ENCODE measurements at places on chromosomes 6 and 20. TPM values are rescaled to one million over a fixed set of nuclear protein-coding genes. Genes with fewer than 3 reads are reported as not detected.

The PRSS16 gene
- total RNA-seq = 16.5 TPM

The SRMS gene
- not detected for total RNA-seq

- DNase-seq = no peak
Observed at GRCh38 chr20:55561259-55561658, 444.1 kb downstream of the CBLN4 start.

The HCK gene
- total RNA-seq = not detected

The RSPO3 gene
- 0.11 TPM for total RNA-seq

DNA sequence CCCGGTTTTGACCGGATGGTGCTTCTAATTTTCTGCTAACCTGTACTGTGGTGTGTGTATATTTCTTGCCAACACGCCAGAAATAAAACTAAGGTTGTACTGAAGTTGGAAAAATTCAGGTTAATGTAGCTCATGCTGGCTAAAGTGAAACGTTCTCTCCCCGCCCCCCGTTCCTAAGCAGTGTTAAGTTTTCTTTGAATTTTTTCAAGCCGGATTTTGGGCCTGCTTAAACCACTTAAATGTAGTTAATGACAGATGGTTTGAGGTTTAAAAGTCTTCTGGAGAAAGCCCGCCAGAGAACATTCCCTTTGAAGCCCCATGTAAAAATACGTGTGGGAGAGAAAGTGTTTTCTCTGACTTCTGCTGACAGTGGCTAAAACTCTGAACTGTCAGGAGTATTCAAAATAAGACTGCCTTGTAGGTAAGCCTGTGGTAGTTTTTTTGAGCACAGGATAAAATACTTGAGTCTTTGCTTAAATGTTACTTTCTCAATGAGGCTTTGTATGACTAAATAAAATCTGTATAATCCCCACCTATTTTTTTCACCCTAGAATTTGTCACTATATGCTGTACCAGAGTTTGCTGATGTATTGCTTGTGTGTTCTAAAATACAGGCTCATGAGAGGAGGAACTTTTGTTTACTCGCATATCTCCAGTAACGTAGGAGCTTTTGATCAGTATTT lies 101.3 kb downstream of the OR2B2 start:
- DNase-seq = no peak

The CST7 gene
- total RNA-seq = not detected

GRCh38 chr6:33960345-33961313 lies 156.8 kb upstream of the MLN start:
- DNase-seq = no peak

The C6orf163 gene
- total RNA-seq = 3.3 TPM

The ZNF165 gene
- 11.0 TPM for total RNA-seq

GRCh38 chr6:132219901-132220300 lies 181.4 kb downstream of the MOXD1 start:
- no peak for DNase-seq

DNA sequence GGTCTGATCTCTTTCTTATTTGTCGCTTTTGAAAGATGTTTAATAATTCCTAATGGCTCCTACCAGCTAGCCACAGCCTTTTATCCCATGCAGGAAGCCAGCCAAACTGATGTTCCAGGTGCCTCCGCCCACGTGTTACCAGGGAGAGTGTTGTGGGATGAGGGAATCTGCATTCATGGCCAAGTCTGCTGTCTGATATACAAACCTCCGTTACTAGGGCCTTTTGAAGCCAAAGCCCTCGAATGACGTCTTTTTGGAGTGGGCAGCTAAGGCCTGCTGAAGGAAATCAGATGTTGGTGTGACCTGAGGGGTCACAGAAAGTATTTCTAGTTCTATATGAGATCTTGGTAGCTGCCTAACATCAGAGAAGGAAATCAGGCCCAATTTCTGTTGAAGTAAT lies 21.3 kb downstream of the STK35 start:
- DNase-seq = no peak

DNA sequence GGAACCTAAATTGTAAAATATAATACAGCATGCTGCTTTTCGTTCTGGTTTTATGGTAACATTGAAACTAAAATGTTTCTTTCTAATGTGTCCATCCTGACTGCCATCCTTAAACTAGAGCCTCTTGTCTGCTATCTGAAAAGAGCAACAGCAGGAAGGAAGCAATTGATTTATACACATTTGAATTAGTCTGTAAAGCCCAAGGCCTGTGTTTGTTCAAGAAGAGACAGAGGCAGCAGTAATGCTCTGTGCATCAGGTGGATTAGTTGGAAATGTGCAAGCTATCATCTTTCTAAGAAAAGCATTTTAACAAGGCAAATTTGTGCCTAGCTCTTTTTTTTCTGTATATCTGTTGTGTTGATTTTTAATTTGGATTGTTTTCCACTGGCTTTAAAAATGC lies 128.6 kb downstream of the SCAF8 start:
- DNase-seq = no peak

DNA sequence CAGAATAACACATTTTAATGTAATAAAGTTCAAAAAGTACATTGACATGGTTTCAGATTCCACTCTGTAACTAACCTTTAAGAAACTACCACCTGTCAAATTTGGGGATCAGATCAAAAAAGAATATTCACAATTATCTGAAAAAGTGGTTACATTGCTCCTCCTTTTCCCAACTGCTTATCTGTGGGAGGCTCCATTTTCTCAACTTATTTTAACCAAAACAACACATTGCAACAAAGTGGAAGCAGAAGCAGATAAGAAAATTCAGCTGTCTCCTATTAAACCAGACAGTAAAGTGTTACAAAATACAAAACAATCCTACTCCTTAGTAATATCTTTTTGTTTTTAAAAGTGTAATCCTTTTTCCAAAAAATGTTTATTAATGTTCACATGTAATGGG lies 61.4 kb downstream of the PDSS2 start:
- DNase-seq = no peak

DNA sequence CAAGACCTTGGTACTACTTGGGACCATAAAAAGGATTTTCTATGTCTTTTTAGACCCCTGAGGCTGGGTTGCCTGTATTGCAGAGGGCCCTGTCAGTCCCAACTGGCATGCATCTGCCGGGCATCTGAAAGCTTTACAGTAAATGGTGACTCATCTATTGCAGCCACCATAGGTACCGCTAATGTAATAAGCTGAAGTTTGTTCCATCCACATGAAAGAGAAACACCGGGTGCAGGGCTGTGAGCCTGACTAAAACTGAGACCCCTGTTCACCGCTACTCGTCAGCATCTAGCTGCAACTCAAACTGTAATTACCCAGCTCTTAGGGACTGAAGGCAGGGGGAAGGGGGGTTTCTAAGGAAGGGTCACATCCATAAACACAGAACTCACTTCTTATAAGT lies 49.5 kb downstream of the TRERF1 start:
- no peak for DNase-seq

DNA sequence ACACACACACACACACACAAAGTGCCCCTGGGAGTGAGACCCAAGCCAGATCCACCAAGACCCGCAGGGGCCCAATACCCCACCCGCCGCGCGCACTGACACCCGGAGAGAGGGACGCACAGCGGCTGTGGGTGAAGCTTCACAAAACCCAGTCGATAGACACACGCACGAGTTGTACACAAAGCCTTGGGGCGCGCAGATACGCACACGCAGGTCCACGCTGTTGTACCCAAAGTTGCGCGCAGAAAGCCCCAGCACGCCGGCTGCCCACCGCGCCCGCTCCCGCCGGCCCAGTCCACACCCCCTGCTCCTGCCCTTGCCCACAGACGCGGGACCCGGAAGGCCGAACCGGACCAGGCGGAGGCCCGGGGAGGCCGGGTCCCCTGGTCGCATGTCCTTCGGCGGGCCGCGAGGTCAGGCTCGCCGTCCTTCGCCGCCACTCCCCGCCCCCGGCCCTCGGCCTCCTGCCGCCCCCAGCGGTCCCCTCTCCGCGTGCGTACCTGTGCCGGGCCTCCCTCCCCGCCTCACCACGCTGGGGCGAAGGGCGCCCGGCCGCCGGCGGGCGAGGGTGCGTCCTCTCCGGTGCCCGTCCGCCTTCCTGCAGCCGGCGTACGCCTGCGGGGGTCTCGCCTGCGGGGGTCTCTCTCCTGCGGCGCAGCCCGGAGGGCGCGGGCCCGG lies at the start of gene TMEM74B:
TSS of gene TMEM74B (minus strand) at position 344 of the 678 bp plus-strand sequence. CDS start 1,180 bp downstream, outside the sequence.
- DNase-seq = no peak

DNA sequence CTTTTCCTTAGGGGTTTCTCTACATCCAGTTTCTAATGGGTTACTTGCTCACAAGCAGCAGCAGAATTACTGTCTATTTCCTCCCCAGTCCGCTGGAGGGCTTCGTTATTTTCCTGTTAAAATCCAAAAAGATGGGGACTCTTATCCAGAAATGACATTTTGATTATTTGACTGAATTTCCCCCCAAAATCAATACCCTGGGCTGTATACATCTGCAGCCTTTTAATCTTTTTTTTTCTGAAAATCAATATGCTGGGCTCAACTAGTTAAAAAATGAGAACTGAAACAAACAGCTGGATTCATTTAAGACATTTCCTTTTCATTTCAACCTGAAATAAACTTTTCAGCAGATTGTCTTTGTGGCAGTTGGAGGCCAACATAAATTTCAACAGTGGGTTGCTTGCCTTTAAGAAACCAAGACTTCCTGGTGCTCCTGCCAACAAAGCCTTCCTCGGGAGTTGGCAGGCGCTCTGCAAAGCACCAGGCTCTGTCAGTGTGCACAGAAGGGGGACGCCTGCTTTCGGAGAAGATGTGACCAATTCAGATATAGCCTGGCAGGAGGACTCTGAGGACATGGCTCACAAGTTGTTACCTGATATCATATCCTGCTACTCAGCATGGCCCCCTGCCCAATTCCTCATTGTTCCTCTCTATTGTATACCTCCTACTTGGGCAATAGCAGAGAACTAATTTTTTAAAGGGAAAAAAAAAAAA lies 204.7 kb upstream of the ARG1 start:
- no peak for DNase-seq

DNA sequence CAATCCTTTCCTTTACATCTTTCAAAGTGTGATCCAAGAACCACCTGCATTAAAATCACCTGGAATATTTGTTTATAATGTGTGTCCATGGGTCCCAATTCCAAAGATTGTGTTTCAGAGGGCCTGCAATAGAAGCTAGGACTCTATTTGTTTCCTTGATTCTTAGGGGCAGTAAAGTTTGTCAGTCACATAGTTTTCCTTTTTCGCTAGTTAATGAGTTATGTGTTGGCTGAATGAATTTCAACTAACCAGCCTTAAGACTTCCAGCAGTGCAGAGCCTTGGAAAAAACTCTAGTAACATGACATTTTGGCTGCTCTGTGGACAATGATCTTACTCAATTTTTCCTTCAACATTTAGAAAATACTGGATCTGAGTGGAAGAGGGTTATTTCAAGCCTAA lies 11.3 kb downstream of the FAM217A start:
- DNase-seq = no peak

- DNase-seq = peak; percentile 95
Observed at GRCh38 chr6:43798688-43799444, 28.9 kb downstream of the VEGFA start.

The CST2 gene
- not detected for total RNA-seq

GRCh38 chr20:24875078-24875477 lies 74.0 kb upstream of the CST7 start:
- DNase-seq = no peak

The PCMT1 gene
- total RNA-seq = 118 TPM

The SMAP1 gene
- total RNA-seq = 36.1 TPM

DNA sequence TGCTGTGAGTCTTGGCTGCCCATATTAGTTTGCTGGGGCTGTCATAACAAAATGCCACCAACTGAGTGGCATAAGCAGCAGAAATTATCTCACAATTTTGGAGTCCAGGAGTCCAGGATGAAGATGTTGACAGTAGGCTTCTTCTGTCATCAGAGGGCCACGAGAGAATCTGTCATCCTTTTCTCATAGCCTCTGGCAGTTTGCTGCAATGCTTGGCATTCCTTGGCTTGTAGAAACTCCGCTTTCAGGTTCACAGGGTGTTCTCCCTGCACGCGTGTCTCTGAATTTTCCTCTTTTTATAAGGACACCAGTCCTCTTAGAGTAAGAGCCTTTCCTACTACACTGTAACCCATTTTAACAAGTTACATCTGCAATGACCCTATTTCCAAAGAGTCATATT lies 838.4 kb downstream of the TFAP2A start:
- DNase-seq = peak; percentile 35

The SLC22A7 gene
- total RNA-seq = not detected

GRCh38 chr6:108560463-108561308 lies at the start of gene FOXO3:
FOXO3 (plus strand) TSS chr6:108560917; CDS start chr6:108561209, 292 bp downstream.
- peak; percentile 90 for DNase-seq

DNA sequence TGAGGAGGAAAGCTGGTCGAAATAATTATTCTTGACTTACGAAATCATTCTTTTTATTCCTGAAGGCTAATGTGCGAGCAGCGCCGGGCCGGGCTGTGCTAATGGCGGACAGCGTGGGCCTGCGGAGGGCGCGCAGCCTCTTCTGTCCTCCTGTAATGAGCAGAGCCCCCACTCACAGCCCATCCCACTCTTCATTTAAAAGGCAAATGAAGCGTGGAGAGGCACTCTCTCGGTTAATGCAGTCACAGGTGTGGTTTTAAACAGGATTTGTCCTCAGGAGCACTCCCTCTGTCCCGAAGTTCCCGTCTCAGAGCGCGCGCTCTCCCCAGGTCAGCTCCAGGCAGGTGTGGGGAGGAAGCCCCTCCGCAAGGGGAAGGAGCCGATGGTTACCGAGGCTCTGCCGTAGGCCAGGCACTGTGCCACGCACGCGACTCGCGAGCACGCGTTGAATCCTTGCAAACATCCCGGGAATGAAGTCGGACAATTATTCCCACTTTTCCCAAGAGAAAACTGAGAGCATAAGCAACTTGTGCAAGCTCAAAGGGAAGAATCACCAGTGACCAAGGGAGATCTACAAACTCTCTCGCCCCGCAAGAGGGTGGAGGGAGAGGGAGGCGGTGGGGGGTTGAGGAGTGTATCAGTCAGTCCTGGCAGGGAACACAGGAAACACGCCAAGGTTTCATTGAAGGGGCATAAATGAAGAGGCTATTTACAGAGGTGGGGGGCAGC lies 35.5 kb upstream of the ZFAND3 start:
- DNase-seq = no peak

The ZNF311 gene
- 2.9 TPM for total RNA-seq

- DNase-seq = peak; percentile 96
Observed at GRCh38 chr6:27893059-27893835, 18.9 kb downstream of the OR2B2 start.

DNA sequence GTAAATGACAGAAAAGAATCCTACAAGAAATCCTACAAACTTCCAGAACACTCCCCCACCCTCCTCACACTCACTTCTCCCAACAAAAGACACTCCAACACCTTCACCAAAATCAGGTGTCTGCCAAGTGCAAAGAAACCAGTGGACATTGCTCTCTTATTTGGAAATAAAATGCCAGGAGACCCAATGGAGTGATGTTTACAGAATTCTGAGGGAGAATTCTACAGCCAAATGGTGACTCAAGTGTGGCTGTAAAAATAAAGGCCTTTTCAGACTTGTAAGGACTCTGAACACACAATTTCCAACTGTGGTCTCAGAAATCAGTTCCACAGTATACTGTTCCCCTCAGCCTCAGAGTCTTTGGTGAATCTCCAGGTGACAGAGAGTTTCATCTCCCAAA lies 109.6 kb upstream of the CARMIL1 start:
- DNase-seq = no peak

- no peak for DNase-seq
Observed at GRCh38 chr6:66245231-66245630, 538.2 kb upstream of the EYS start.

- DNase-seq = no peak
Observed at GRCh38 chr20:35592339-35592974, 23.2 kb upstream of the SPAG4 start.

The BMP5 gene
- total RNA-seq = 0.49 TPM

The PHACTR3 gene
- total RNA-seq = 0.11 TPM

Measured in Caco-2 (cell line).